SK-N-MC (cell line): ENCODE measurements at places on chromosomes 1 and 21.
A peak's percentile ranks its signal among the peaks of the same experiment; 100 is the strongest.

DNA sequence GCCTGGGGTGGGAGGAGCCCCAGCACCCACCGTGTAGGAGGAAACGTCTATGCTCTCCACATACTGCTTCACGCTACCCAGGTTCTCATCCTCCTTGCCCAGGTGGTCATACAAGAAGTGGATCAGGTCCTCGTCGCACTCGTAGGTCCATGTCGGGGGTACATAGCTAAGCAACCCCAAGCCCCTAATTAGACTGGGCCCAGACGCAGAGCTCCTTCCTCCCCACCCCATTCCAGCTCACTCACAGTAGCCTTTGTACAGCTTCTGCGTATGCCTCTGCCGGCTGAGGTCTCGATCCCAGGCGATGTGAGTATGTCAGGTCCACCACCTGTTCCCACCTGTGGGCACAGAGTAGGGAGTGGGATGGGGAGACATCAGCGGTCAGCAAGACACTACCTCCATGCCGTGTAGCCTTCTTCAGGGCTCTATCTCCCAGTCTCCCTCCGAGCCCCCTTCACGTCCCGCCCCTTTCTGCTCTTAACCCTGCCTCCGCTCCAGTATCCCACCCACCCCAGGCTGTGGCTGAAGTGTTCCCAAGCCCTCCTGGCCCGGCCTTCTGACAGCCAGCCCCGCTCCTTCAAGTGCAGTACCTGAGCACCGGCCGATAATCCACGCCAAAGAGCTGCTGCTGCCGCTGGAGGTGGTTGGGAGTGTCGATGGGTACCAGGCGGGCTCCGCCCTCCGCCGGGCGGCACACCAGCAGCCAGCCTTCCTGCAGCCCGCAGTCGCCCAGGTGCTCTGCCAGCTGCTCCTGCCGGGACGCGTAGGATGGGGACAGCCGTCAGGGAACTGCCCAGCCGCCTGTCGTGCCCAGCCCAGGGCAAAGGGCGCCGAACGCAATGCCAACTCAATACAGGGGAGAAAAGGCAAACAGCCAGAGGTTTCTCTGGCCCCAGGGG is 919 bp downstream of the HECTD3 start:
- no peak for DNase-seq

DNA sequence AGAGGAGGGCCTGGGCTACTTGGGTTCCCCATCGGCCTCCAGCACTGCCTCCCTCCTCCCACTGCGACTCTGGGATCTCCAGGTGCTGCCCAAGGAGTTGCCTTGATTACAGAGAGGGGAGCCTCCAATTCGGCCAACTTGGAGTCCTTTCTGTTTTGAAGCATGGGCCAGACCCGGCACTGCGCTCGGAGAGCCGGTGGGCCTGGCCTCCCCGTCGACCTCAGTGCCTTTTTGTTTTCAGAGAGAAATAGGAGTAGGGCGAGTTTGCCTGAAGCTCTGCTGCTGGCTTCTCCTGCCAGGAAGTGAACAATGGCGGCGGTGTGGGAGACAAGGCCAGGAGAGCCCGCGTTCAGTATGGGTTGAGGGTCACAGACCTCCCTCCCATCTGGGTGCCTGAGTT is 24.4 kb downstream of the EIF2D start:
- no peak for DNase-seq

DNA sequence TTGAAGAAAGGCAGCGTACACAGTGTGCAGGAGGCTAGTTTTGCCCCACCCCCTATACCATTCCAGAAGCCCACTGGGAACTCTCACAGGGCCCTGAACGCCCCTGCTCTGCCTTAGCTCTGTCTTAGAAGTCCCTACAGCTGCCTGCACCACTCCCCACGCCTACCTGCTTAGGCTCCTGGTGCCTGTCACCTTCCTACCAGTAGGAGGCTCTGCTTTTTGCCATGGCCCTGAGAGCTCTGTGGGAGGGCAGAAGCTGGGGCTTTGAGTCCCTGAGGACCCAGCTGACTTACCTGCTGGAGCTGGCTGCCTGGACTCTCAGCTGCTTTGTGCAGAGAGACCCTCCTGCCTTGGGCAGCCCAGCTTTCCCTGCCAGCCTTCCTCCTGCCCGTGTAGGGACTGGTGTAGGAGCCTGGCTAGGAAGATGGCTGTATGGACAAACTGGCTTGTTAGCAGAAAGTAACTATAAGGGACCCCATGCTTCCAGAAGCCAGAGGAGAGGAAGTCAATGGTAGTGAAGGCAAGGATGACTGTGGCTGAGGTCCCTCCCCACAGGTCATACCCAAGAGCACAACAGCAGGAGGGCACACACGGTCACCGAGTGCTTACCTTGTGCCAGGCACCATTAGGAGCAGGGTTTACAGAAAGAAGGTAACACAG is 9.8 kb upstream of the CELSR2 start:
- no peak for DNase-seq

- no peak for DNase-seq
These were observed 1.8 kb downstream of the CGN start for GRCh38 chr1:151512801-151513625.

DNA sequence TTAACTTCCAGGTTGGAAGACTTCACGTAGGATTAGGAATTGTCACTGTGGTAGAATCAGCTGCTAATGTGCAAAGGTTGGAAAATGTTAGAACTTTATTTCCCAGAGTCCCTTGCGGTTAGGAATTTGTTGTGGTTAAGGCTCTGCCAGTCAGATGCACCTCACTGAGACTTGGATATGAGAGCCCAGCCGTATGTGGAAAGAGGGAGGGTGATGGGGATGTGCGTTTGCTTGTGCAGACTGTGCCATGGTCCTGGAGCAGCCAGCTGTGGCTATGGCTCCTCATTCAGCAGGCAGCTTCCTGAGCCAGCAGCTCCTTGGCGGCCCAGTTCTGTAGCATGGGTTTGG is 12.5 kb downstream of the S100A10 start:
- no peak for DNase-seq

GRCh38 chr1:113669988-113670387 is 89.3 kb downstream of the PHTF1 start:
- no peak for DNase-seq

DNA sequence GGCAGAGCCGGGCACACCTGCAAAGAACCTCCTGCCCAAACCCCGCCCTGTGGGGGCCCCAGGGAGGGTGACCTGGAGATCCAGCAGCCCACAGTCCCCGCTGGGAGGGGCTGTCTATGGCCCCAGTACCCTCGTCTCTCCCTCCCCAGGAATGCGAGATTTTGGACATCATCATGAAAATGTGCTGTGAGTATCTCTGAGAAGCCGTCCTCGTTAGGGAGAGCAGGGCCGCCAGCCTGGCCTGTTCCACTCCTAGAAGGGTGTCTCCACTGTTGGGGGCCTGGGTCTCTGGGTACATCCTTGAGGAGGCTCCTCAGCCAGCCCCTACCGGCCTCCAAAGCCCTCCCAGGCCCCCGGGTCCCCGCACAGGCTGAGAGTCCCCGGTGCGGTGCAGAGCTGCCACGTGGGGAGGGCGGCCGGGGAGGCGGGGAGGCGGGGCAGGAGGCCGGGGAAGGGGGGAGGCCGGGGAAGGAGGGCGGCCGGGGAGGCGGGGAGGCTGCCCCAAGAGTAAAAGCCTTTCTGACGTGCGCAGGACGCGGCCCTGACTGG is 18.7 kb downstream of the COL6A1 start:
- no peak for DNase-seq

- no peak for DNase-seq
These were observed 70.2 kb downstream of the DAB1 start for GRCh38 chr1:57353654-57354053.

GRCh38 chr21:45387506-45387905 is 17.5 kb upstream of the COL18A1 start:
- DNase-seq = no peak

GRCh38 chr1:14037101-14037847 is 337.3 kb downstream of the PRDM2 start:
- DNase-seq = no peak

- DNase-seq = no peak
These were observed 6.2 kb downstream of the ZNF691 start for GRCh38 chr1:42852608-42852980.

- no peak for DNase-seq
These were observed 241.5 kb downstream of the C1orf94 start for GRCh38 chr1:34418166-34418565.

DNA sequence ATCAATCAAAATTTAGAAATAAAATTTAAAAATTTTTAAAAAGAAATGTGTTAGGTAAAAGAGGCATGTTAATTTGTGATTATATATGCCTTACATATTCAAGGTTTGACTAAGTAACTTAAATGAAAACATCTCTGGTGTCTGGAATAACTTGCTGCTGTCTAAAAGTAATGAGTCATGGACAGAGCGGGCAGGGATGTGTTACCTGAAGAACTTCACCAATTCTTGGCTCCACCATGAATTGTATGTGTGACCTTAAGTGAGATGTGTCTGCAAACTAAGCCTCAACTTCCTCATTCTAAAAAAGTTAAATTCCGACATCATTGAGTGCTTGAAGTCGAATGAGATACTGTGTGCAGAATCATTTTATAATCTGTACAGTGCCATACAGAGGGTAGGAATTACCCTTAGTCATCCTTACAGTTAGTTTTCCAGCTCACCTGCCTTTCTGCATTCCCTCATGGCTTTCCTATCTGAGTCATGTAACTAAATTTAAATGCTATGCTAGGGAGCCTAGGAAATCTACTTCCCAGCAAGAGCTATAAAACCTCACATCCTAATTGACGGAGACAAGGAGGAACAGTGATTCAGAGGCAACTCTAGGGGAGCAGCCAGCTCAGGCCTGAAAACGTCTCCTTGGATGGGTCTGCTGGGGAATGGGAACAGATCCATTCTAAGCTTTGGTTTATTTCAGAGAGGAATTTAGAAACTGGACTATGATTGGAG is 100.7 kb upstream of the TSPAN2 start:
- DNase-seq = no peak

GRCh38 chr1:168206111-168206510 is 19.7 kb upstream of the SFT2D2 start:
- no peak for DNase-seq

DNA sequence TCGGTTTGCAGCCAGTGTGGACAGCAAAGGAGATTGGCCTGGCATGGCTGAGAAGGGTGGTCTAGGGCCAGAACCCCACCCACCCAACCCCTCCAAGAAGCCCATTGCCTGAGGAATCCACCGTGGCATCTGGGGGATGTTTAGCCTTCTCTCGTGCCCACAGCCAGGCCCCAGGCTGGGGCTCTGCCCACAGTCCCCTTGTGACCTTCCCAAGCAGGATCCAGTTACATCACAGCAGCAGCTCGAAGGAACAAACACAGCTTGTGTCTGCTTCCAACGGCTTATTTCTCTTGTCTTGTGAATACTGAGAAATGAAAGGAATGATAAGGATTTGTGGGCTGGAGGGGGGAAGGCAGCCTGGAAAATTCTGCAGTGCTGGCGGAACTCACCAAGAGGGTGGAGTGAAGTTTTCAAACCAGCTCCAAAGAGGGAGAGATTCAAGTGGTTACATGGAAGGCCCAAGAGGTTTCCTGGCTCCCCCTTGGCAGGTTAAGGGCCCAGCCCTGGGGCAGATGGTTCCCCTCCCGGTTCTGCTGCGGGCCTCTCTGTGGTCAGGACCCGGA is 61.6 kb downstream of the DHRS3 start:
- DNase-seq = peak; percentile 5

- no peak for DNase-seq
These were observed 42.6 kb downstream of the F13B start for GRCh38 chr1:197024460-197024859.

- DNase-seq = no peak
These were observed 23.5 kb upstream of the TSPEAR start for GRCh38 chr21:44734841-44735240.

DNA sequence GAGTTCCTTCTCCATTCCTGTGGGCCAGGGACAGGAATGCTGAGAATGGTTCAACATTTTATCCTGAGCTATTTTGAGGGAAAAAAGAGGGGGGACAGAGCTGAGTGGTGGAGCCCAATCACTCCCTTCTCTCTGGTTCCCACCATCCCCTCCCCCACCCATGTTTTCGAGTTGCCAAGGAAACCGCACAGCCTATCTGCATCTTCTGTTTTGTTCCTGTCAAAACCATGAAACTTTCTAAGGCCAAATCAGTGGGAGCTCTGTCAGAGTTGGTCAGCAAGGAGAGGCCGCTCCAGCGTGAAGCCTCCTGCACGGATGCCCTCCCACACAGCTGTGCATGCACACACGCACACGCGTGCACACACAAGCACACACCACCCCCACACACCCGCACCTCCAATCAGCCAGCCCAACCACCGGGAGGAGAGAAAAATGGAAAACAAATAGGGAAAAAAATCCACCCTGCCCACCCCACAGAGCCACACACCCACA is 54.5 kb upstream of the ATP2B4 start:
- no peak for DNase-seq

GRCh38 chr21:23861911-23862504 is 1745.3 kb downstream of the MRPL39 start:
- no peak for DNase-seq

DNA sequence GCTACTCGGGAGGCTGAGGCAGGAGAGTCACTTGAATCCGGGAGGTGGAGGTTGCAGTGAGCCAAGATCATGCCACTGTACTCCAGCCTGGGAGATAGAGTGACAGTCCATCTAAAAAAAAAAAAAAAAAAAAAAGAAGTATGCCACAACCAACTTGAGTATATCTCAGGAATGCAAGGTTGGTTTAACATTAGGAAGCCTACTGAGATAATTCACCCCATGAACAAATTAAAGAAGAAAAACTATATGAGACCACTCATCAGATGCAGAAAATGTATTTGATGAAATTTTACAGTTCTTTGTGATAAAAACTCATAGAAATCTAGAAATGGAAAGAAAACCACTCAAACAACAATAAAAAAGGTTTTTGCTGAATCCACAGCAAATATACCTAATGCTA is 373.8 kb downstream of the LMO4 start:
- no peak for DNase-seq

DNA sequence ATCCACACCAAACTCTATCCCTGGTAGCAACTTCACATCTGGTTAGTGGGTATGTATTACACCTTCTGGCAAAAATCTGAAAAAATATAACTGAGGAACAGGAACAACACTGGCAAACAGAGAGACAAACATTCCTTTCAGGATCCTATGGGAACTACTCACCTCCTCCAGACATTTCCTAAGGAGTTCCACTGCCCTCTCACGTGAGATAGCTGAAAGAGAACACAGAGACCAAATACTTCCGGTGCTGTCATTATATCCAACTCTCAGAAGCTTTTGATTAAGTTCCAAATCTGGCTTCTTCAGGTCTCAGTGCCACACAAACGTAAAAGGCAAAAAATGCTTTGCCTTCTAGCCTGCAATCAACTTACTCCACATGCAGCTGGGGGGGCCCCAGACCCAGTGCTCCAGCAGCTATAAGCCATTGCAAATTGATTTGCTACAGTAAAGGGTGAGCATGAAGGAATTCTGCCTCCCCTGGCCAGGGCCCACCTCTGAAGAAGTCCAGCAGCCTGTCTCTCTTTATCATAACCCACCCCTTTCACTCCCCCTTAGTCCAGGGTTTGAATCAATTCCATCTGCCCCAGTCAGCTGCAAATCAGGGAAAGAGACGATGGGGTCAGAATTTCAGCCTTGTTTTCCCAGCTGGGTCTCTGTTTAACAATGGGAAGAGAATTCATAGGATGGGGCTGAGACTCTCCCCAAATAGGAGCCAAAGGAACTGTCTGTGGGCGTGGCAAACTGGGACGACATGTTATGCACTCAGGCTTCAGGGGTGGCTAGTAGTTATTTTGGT is 32.2 kb downstream of the TFAP2E start:
- DNase-seq = no peak
